ENCODE measurements at places on chromosomes 2 and 18. TPM values are rescaled to one million over a fixed set of nuclear protein-coding genes. Genes with fewer than 3 reads are reported as not detected.

GRCh38 chr2:8632755-8633154 lies 49.1 kb upstream of the ID2 start:
- no peaks in the 10 kb centered on the region for H3K36me3 ChIP-seq
- no peak overlapping the region for H3K4me3 ChIP-seq
- no peak for DNase-seq
- H3K27ac ChIP-seq = no peak overlapping the region

GRCh38 chr2:240128608-240129145 lies 7.4 kb downstream of the COPS9 start:
- no peak overlapping the region for H3K27ac ChIP-seq
- no peak overlapping the region for H3K4me3 ChIP-seq
- H3K36me3 ChIP-seq = no peaks in the 10 kb centered on the region

Gene MFSD2B
- not detected for total RNA-seq

- no peak overlapping the region for H3K27ac ChIP-seq
- H3K4me3 ChIP-seq = no peak overlapping the region
- no peak for DNase-seq
- H3K4me1 ChIP-seq = no peaks in the 10 kb centered on the region
- H3K36me3 ChIP-seq = no peaks in the 10 kb centered on the region
- no peaks in the 10 kb centered on the region for H3K27me3 ChIP-seq
These were observed 684.2 kb downstream of the EPHA4 start for GRCh38 chr2:220887876-220888275.

GRCh38 chr2:240762971-240763370 lies 57.0 kb downstream of the KIF1A start:
- no peak overlapping the region for H3K27ac ChIP-seq
- H3K36me3 ChIP-seq = no peaks in the 10 kb centered on the region
- no peak overlapping the region for H3K4me3 ChIP-seq
- DNase-seq = no peak
- H3K4me1 ChIP-seq = no peaks in the 10 kb centered on the region

- H3K27ac ChIP-seq = peak overlapping the region; percentile 89
- peak; percentile 44 for DNase-seq
- no peaks in the 10 kb centered on the region for H3K27me3 ChIP-seq
These were observed 12.3 kb downstream of the SNED1 start for GRCh38 chr2:241010531-241011295.

Gene FSIP2
- total RNA-seq = 1.6 TPM

DNA sequence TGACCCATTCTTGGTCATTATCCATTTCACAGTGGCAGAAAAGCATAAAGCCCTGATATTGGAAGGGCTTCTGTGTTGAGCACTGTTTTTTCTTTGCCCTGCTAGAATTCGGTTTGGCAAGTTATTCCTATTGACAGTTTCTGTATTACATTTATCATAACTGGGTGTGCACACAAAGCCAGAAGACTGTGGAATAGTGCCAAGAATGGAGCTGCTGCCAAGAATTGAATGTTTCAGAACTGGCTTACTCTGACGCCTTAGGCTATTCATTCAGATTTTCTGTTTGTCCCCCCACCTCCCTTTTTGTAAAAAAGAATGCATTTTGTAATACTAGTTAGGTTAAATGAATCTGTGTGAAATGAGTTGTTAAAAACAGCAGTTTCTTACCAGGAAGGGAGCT lies 12.7 kb downstream of the KDM3A start:
- no peak overlapping the region for H3K4me3 ChIP-seq
- no peak overlapping the region for H3K27ac ChIP-seq
- H3K4me1 ChIP-seq = peaks cover 3% of the 10 kb centered on the region
- DNase-seq = no peak
- no peaks in the 10 kb centered on the region for H3K27me3 ChIP-seq
- no peaks in the 10 kb centered on the region for H3K36me3 ChIP-seq

Gene CYRIA
- 18.7 TPM for total RNA-seq

- no peak overlapping the region for H3K4me3 ChIP-seq
- no peak for DNase-seq
- H3K4me1 ChIP-seq = no peaks in the 10 kb centered on the region
- H3K36me3 ChIP-seq = peaks cover 18% of the 10 kb centered on the region
These were observed 8.3 kb downstream of the DDX1 start for GRCh38 chr2:15599994-15600393.

DNA sequence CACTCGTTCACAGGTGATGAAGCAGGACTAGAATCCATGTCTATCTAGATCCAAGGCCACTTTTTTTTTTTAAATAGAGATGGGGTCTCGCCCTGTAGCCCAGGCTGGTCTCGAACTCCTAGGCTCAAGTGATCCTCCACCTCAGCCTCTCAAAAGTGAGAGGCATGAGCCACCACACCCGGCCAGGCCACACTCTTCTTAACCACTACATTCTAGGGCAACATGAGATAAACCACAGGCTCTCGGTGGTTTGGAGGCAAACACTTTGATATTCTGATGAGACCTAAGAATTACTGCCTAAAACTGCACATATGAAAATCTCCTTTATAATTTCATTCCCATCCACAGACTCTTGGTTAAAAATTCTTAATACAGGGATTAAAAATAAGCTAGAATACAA lies 51.8 kb downstream of the USP34 start:
- no peak overlapping the region for H3K27ac ChIP-seq
- no peaks in the 10 kb centered on the region for H3K27me3 ChIP-seq

DNA sequence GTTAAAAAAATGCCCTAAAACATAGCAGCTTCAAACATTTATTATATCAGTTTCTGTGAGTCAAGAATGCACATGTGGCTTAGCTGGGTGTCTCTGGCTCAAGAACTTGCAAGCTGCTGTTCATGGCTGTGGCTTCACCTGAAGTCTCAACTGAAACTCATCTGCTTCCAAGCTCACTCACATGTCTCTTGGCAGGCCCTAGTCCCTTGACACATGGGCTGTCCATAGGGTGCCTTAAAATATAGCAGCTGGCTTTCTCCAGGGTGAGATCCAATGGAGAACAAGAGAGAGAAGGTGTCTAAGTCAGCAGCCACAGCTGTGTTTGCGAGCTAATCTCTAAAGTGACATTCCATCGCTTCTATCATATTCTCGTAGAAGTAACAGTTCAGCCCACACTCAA lies 152.8 kb downstream of the DSEL start:
- no peak overlapping the region for H3K27ac ChIP-seq
- DNase-seq = no peak
- no peaks in the 10 kb centered on the region for H3K36me3 ChIP-seq
- no peak overlapping the region for H3K4me3 ChIP-seq
- H3K27me3 ChIP-seq = no peaks in the 10 kb centered on the region

Gene ARHGEF4
- total RNA-seq = 7.5 TPM

DNA sequence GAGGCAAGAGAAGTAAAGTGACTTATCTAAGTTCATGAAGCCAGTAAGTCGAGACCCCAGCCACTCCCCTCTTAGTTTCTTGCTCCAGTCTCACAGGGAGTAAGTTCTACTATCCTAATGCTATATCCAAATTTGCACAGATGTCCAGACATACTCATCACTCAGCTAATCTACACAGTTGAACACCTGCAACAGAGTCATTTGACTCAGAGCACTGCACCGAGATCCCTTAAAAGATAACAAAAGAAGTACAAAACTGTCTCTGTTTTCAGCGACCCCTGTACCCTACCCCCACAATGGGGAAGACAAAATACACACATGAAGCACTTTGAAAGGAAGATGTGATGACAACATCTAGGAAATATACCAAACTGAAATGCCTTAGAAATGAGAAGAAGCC lies 22.6 kb upstream of the CCDC141 start:
- no peak overlapping the region for H3K27ac ChIP-seq
- no peaks in the 10 kb centered on the region for H3K27me3 ChIP-seq
- no peaks in the 10 kb centered on the region for H3K36me3 ChIP-seq
- no peaks in the 10 kb centered on the region for H3K4me1 ChIP-seq
- H3K4me3 ChIP-seq = no peak overlapping the region

- no peaks in the 10 kb centered on the region for H3K36me3 ChIP-seq
- H3K4me3 ChIP-seq = no peak overlapping the region
- no peaks in the 10 kb centered on the region for H3K27me3 ChIP-seq
- DNase-seq = no peak
- H3K4me1 ChIP-seq = peaks cover 4% of the 10 kb centered on the region
These were observed 162.1 kb downstream of the BCL2 start for GRCh38 chr18:63157293-63158011.

DNA sequence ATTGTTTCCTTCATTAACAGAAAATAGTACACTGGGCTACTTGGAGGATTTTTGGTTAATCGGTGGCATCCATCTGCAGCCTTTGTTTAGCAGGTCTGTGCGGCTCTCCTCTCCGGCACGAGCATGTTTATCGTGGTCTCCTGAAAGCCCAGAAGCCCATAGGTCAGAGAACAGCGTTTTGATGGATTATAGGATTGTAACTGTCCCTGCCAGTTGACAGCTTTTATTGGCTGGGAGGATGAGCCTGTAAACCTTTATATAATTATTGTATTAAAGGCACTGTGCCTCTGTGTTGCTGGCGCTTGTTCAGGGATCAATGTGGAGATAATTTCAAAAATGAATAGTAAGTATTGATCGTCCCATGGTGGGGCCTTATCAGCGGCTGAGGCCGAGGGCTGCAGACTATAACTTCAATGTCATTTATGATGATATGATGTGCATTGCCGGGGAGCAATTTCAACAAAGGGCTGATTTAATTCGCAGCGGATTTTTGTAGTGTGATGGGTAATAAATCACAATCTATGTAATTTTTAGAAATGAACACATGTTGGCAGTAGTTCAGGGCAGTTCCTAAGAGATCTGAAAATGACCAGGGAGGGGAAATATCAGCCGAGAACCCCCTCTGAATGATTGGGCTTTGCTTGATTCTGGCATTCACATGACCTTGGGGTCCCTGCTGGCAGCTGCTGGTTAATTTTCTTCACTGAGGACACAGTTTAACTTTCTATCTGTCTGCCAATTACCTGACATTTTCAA lies 736.1 kb downstream of the GALR1 start:
- H3K4me1 ChIP-seq = no peaks in the 10 kb centered on the region
- no peak for DNase-seq
- H3K36me3 ChIP-seq = no peaks in the 10 kb centered on the region
- no peak overlapping the region for H3K27ac ChIP-seq

- H3K4me1 ChIP-seq = no peaks in the 10 kb centered on the region
- H3K27me3 ChIP-seq = no peaks in the 10 kb centered on the region
- H3K4me3 ChIP-seq = no peak overlapping the region
These were observed 93.9 kb downstream of the ZNF804A start for GRCh38 chr2:184692141-184692734.

DNA sequence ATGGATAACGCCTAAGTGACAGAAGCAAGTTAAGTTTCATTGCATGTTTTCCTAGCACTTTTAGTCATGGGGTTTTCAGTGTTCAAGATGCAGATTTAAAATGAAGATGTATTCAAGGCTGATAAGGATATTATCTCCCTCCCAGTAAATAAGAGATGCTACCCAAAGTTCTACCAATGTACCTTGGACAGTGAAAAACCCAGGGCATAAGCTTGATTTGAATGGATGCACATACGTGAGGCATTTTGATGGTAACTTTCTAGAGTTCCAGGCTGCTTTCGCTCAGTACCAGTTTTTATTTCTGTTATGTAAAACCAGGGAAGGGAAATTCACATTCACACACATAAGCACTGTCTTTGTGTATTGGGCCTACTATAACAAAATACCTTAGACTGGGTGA lies 90.3 kb downstream of the STK39 start:
- H3K4me3 ChIP-seq = no peak overlapping the region
- H3K4me1 ChIP-seq = no peaks in the 10 kb centered on the region
- H3K27ac ChIP-seq = no peak overlapping the region
- no peaks in the 10 kb centered on the region for H3K36me3 ChIP-seq
- no peaks in the 10 kb centered on the region for H3K27me3 ChIP-seq

DNA sequence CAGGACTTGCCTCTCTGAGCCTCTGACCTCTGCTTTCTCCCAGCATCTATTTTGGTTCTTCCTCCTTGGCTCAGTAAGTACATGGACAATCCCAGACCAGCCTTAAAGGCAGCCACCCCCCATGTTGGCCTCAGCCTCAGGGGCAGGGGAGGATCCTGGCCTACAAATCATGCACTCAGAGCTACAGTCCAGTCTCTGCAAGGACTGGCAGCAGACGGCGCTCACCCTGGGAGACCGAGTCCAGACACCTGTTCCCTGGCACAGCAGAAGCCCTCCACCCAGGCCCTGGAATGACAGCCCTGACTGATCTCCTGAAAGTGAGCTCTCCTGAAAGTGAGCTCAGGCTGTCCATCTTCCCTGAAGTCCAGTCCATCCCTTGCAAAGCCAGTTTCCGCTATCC lies 25.7 kb upstream of the PTPN4 start:
- H3K27ac ChIP-seq = no peak overlapping the region
- no peaks in the 10 kb centered on the region for H3K27me3 ChIP-seq
- H3K4me3 ChIP-seq = no peak overlapping the region

Gene CHRND
- total RNA-seq = not detected

GRCh38 chr2:28544405-28544921 lies 48.6 kb downstream of the PLB1 start:
- H3K27ac ChIP-seq = peak overlapping the region; percentile 9
- H3K36me3 ChIP-seq = no peaks in the 10 kb centered on the region
- H3K4me1 ChIP-seq = no peaks in the 10 kb centered on the region
- H3K27me3 ChIP-seq = no peaks in the 10 kb centered on the region
- H3K4me3 ChIP-seq = no peak overlapping the region

Gene DPY30
- total RNA-seq = 64.2 TPM

GRCh38 chr2:11802782-11803191 lies 56.4 kb downstream of the LPIN1 start:
- peaks cover 9% of the 10 kb centered on the region for H3K36me3 ChIP-seq
- H3K27ac ChIP-seq = no peak overlapping the region
- H3K4me1 ChIP-seq = no peaks in the 10 kb centered on the region

Gene MAP3K19
- total RNA-seq = not detected

- H3K27me3 ChIP-seq = no peaks in the 10 kb centered on the region
- no peaks in the 10 kb centered on the region for H3K36me3 ChIP-seq
- no peak overlapping the region for H3K27ac ChIP-seq
- H3K4me1 ChIP-seq = no peaks in the 10 kb centered on the region
These were observed 152.5 kb downstream of the AFF3 start for GRCh38 chr2:99989905-99990304.

Gene C2orf72
- total RNA-seq = 7.2 TPM

- no peak for DNase-seq
- no peaks in the 10 kb centered on the region for H3K36me3 ChIP-seq
- H3K27ac ChIP-seq = no peak overlapping the region
These were observed 364.3 kb upstream of the KLHL29 start for GRCh38 chr2:23020659-23021058.

Gene LHCGR
- 0.66 TPM for total RNA-seq

Gene INPP5D
- total RNA-seq = 18.4 TPM

DNA sequence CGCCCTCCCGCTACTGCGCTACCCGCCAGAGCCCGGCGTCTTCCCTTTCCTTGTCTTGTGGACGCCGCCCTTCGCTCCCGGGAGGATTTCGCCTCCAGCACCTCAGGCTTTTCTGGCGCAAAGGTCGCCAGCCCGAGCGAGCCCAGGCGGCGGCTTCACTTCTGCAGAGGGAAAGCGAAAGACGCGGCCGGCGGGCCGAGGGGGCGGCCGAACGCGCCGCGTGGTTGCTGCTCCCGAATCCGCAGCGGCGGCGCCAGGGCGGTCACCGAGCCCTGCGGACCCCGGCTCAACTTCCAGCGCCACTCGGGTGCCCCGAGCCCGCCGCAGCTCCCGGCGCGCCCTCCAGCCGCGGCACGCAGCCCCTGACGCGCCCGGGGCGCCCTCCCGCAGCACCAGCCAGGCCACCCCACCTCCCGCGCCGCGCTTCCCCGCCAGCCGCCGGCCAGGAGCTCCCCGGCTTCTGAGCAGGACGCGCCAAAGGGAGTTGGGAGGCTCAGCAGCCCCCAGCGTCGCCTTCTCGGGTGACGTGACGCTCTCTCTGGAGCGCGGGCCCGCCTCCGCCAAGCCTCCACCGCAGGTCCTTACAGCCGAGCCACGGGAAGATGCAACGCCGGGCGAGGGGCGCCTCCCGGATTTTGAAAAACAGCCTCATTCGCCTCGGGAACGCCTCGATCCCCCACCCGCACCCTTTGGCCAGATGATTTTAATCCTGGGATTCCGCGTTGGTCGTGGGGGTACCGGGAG lies 84.9 kb upstream of the EPB41L3 start:
- H3K36me3 ChIP-seq = no peaks in the 10 kb centered on the region
- H3K4me1 ChIP-seq = no peaks in the 10 kb centered on the region
- no peaks in the 10 kb centered on the region for H3K27me3 ChIP-seq
- no peak overlapping the region for H3K27ac ChIP-seq
- no peak for DNase-seq

Gene SP5
- 5.8 TPM for total RNA-seq

Gene LYG1
- 4.3 TPM for total RNA-seq

Data from breast epithelium (tissue), 4 donors.